Astrocyte (in vitro differentiated cells and primary cell): ENCODE measurements at places on chromosomes 11 and 22. TPM values are rescaled to one million over a fixed set of nuclear protein-coding genes. Genes with fewer than 3 reads are reported as not detected.

Gene CADM1
- 414 and 491 TPM in 2 replicates for total RNA-seq

Gene CEND1
- 0.59 and 0.62 TPM in 2 replicates for total RNA-seq

Gene CCDC15
- 0.75 and 1.0 TPM in 2 replicates for total RNA-seq

Gene TTC38
- 15.0 and 16.1 TPM in 2 replicates for total RNA-seq

Gene C11orf87
- total RNA-seq = 0.07 TPM in 1 of 2 replicates, not detected in the other

Gene GSTP1
- total RNA-seq = 1,173 and 1,365 TPM in 2 replicates

Gene FAM111B
- total RNA-seq = 0.72 and 0.95 TPM in 2 replicates

DNA sequence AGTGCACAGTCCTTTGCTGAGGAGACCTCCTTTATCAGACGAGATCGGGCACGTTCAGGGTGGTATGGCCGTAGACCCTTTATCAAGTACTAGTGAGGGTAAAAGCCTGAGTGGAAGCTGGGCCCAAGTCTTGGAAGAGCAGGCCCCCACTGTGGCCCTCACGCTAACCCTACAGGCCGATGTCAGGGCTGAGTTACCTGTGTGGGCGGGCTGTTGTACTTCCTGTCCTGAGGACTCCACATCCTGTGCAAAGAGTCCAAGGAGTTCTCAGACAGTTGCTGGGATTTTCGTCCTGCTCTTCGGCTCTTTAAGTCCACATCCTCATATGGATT is 34.9 kb downstream of the RPL27A start:
- DNase-seq = no peak

GRCh38 chr11:8775734-8776133 is 93.1 kb downstream of the RPL27A start:
- no peak for DNase-seq

DNA sequence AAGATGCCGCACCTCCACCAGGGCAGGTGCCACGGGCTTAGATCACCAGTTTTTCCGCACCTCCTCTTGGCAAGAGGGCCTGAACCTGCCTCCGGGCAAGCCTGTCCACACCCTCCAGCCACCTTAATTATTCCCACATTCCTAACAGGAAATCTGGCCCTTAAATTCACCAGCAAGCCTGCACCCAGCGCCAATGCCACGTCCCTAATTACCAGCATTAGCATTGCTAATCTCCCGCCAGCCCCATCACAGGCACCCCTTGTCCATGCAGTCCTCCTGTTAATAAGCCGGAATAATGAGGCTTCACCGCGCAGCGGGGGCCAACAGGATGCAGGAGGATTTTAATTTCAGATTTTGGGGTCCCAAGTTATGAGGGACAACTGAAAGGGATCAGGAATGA is 69.7 kb downstream of the PHF21B start:
- DNase-seq = no peak

- DNase-seq = peak; percentile 79
Measured at GRCh38 chr11:10657308-10658271, 36.0 kb downstream of the IRAG1 start.

GRCh38 chr11:41045266-41045665 is 414.2 kb downstream of the LRRC4C start:
- no peak for DNase-seq

DNA sequence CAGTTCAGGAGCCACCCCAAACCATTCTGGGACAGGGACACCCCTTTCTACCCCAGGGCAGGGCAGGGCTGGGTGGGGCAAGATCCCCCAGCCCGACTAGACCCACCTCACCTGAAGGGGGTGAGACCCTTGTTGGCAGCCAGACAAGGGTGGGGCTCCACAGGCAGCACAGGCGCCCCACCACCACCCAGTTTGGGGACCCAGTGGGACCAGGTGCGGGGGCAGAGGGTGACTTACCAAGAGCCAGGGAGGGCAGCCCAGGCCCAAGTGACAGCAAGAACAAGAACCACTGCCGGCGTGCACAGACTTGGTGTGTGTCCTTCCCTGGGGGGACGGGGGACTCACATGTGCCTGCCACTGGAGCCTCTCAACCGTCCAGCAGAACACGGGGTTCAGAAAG is 2.2 kb downstream of the ADM2 start:
- no peak for DNase-seq

- DNase-seq = no peak
Measured at GRCh38 chr22:23598805-23599518, 18.9 kb upstream of the IGLL1 start.

GRCh38 chr22:32410459-32410858 is 1.6 kb downstream of the RTCB start:
- DNase-seq = no peak

DNA sequence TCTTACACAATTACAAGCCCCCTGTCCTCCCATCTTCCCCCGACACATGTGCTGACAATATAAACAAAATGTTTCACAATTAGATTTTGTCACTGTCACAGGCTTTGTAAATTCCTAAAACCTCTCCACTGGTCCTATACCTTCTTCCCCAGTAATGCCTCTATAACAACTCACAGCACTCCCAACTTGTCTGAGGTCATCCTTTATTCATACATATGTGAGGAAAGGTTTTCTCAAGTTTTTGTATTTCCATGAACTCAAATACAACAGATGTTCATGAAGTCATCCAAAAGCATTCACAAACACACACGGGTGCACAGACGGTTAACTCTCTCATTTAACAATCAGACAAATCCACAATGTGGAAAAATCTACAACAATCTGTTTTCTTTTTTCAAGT is 1.9 kb downstream of the OR52H1 start:
- peak; percentile 3 for DNase-seq

- peak; percentile 77 for DNase-seq
Measured at GRCh38 chr11:29312812-29313211, 704.0 kb downstream of the KCNA4 start.

- no peak for DNase-seq
Measured at GRCh38 chr11:23919455-23919854, 577.4 kb upstream of the LUZP2 start.

DNA sequence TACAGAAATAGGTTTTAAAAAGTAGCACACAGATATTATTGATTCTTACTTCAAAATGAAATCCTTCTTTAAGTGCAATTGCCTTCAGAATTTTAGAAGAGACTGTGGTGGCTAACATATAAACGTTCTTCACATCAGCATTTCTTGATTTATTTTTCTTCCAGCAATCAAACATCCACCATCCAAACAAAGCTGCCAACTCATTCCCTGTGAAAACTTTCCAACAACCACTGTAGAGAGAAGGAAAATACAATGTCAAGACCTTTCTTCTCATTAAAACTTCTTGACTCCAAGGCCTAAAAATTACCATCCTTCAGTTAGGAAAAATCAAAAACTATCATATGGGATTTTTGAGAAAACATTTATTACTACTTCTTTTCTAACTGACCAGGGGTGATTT is 34.0 kb upstream of the P4HA3 start:
- no peak for DNase-seq

- DNase-seq = peak; percentile 39
Measured at GRCh38 chr11:122656631-122657101, 1.1 kb downstream of the UBASH3B start.

DNA sequence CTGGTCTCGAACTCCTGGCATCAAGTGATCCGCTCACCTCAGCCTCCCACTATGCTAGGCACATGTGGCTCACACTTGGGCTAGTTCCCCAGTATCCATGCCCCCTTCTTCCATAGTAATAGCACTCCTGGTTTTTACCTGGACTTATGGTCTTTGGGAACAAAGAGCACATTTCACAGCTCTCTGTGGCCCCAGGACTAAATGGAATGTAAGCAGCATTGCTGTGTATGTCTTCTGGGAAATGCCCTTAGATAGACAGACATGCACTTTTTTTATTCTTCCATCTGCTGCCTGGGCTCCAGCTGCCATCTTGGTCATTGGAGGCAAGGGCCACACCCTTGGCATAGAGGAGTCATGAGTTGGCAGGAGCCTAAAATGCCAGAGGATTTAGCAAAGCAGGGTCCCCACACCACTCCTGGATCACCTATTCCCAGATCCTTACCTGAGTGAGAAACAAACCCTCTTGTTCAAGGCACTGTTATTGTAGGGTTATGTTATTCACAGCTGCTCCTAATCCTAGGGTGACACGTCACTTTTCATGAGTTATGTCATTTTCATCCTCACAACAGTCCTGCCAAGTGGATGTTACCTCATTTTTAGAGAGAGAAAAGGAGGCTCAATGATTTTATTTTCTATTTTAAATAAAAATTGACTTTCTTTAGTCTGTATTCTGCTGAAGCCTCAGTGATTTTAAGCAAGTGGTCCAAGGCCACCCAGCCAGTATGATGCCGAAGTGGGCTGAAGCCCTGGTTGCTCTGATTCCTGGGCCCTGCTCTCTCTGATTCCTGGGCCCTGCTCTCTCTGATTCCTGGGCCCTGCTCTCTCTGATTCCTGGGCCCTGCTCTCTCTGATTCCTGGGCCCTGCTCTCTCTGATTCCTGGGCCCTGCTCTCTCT is 15.7 kb upstream of the GDPD5 start:
- no peak for DNase-seq

DNA sequence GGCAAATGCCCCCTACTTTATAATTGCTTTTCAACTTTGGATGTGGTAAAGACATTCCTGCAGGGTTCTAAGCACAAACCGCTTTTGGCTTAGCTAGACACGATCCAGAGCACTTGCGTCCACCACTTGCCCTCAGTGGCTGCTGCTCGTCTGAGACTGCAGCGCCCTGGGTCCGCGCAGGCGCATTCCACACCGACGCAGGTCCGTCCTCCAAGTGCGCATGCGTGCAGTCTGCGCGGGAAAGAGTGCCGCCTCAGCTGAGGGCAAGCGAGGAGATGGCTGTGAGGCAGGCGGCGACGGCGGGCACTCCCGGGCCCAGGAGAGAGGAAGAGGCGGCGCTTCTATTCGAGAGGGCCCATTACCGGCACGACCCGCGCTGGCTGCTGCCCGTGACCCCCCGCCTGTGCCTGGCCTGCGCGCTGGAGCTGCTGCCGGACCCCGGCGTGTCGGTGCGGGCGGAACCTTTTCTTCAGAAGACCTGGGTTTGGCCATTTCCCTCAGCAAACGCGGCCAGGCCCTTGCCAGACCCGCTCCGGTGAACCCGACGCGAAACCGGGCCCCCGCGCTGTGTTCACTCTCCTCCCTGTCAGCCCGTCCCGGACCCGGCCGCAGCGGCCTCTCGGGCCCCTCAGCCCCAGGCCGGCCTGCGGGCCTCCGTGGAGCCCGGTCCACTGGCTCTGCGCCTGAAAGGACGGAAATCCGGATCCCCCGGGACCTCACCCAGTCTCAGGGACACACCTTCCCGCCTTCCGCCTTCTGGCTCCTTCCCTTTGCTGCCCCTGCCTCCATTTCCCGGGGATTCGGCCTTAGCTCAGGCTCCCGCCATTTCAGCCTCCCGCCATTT is at the start of gene MEI1:
Gene MEI1 (plus strand): TSS at position 240 of the 844 bp plus-strand sequence. CDS start 36 bp downstream, at position 276.
- DNase-seq = peak; percentile 34

DNA sequence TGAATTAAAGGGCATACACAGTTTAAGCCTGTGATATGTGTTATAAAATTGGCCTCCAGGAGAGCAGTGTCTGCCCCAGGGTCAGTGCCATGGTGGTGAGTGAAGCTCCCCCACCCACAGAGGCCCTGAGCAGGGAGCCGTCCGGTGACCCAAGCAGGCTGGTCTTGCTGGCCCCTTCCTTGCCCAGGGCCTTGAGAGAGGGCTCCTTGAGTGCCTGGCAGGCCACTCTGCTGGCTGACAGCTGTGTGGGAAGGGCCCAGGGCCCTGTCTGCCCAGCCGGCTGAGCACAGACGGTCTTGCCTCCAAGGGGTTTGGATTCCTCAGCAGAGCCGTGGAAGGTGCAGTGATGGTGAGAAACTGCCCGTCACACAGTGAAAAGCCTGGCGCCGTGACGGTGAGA is 25.9 kb downstream of the PTDSS2 start:
- no peak for DNase-seq

DNA sequence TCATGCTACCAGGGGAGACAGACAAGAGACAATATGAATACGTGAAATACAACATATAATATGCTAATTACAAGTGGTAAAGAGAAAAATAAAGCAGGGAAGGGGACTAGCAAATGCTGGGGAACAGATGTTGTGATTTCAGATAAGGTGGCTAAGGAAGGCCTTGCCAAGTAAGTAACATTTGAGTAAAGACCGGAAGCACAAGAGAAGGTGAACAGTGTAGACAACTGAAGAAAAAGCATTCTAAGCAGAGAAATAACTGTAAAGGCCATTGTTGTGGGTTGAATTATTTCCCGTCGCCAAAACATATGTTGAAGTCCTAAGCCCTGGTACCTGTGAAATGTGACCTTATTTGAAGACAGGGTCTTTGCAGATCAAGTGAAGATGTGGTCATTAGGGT is 63.7 kb upstream of the EED start:
- no peak for DNase-seq

DNA sequence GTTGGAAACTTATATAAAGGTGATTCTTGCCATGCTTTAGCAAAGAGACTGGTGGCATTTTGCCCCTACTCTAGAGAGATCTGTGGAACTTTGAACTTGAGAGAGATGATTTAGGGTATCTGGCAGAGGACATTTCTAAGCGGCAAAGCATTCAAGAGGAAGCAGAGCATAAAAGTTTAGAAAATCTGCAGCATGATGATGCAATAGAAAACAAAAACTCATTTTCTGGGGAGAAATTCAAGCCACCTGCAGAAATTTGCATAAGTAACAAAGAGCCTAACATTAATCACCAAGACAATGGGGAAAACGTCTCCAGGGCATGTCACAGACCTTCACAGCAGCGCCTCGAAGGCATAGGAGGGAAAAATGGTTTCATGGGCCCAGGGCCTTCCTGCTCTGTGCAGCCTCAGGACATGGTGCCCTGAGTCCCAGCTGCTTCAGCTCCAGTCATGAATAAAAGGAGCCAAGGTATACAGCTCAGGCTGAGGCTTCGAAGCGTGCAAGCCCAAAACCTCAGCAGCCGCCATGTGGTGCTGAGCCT is 83.4 kb downstream of the MRTFA start:
- DNase-seq = no peak

DNA sequence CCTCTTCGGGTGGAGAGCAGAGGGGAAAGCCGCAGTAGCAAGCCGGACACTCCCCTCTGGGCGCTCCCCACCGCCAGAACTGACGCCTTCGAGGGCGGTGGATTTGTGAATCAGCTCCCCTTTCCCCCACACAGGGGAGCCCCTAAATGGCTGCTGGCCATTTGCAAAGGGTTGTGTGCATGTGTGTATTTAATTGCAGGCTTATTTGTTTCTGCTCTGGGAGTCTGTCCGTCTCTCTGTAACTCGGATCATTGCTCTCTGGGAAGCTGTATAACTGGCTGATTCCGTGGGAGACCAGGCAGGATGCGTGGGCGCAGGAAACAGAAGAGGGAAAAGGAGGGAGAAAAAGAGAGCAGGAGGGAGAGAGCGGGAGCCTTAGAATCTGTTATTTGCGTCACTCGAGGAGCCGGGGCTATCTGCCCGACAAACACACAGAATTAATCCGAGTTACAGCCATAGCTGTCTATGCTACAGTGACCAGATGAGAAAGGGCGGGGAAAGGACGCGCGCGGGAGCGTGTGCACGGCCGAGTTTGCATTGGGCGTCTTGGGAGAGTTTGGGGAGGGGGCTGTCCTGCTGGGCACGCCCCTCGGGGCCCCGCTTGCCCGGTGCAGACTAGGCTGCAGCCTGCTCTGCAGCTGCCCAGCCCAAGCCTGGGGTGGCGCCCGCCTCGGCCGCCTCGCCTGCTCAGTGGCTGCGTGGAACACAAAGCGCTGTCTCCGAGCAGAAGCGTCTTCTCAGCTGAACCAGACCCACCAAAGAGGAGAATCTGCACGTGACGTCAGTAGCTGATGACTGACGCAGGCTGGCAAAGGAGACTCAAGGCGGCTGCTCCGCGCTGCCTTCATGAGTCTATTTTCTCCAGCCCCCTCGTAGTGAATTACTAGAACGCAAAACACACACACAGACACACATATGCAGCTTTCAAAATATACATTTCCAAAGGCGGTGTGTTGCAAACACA is 105.3 kb upstream of the HSD17B12 start:
- DNase-seq = peak; percentile 58

- peak; percentile 33 for DNase-seq
Measured at GRCh38 chr11:15258433-15259165, 143.9 kb downstream of the INSC start.
